ENCODE measurements at places on chromosomes 5 and 9. TPM values are rescaled to one million over a fixed set of nuclear protein-coding genes. Genes with fewer than 3 reads are reported as not detected.

Gene SLC45A2
- polyA plus RNA-seq = not detected

Gene IL31RA
- polyA plus RNA-seq = not detected

Gene UBE2QL1
- not detected for polyA plus RNA-seq

Gene FOXI1
- not detected for polyA plus RNA-seq

Gene FRMD3
- 1.1 TPM for polyA plus RNA-seq

DNA sequence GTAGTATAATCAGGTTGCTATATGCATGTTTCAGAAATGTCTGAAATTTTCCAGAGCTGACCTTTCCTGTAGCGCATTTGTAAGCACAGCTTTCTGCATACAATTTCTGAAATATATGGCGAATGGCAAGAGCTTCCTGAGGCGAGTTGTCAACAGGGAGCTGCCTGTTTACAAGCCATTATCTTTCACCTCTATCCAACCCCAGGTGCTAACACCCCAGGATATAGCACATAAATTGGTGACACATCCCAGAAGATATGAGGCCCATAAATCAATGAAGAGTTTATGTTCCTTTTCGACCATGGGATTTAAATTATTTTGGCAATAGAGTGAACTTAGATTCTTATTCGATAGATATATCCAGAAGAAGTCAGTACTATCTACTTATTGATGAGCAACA is 379.8 kb downstream of the KDM4C start:
- no peak for DNase-seq

GRCh38 chr9:8115570-8115969 is 316.0 kb upstream of the DMAC1 start:
- DNase-seq = no peak

DNA sequence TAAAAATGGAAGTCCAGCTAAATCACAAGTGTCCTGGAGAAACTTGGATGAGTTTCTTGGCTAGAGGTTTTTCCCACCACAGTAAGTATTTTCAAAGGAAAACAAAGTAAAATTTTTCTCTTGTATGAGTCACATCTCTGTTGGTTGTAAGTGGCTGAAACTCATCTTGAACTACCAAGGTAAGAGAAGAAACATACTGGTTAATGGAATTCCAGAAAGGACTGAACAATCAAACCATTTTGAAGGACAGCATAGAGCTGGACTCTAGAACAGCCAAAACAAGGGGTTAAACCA is 102.8 kb upstream of the CDKN2B start:
- DNase-seq = no peak

GRCh38 chr5:96219580-96220281 is 213.3 kb downstream of the PCSK1 start:
- no peak for DNase-seq

DNA sequence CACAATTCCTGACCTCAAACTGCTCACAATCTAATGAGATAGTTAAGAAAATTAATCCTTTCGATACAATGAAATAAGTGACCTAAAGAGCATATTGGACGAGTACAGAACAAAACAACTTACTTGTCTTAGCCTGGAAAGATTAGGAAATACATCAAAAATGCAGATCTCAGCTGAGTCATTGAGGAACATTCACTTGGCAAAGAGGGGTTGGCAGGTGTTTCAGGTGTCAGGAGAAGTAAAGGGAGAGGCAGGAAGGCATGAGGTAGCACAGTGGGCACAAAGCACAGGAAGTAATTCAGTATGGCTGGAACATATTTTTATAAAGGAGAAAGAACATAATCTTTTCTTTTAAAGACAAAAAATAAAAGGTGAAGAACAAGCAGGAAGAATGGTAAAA is 628.8 kb upstream of the RGMB start:
- DNase-seq = no peak

DNA sequence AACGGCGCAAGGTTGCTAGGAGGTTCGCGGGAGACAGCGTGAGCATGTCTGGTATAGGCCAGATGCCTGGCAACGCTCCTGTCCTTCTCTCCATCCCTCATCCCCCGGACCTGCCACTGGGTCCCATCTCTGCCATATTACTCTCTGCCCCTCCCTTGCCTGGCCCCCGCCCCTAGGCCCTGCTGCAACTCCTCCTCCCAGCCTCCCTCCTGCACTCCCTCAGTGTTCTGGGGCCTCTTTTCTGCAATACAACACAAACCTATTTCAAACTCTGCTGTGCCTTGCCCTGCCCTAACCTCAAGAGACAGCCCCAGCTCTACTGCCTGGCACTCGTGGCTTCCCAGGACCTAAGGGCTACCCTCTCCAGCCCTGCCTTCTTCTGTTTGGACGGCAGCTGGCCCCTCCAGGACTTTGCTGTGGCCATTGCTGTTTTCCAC is 8.9 kb upstream of the DBN1 start:
- no peak for DNase-seq

- DNase-seq = no peak
These were observed 10.5 kb downstream of the ADGRV1 start for GRCh38 chr5:90569084-90569483.
